Left kidney (tissue), 8 donors: ENCODE measurements at places on chromosomes 6 and 20.

- DNase-seq: no peak
These were observed 59.7 kb downstream of the PHACTR1 start for GRCh38 chr6:12776291-12776690.

DNA sequence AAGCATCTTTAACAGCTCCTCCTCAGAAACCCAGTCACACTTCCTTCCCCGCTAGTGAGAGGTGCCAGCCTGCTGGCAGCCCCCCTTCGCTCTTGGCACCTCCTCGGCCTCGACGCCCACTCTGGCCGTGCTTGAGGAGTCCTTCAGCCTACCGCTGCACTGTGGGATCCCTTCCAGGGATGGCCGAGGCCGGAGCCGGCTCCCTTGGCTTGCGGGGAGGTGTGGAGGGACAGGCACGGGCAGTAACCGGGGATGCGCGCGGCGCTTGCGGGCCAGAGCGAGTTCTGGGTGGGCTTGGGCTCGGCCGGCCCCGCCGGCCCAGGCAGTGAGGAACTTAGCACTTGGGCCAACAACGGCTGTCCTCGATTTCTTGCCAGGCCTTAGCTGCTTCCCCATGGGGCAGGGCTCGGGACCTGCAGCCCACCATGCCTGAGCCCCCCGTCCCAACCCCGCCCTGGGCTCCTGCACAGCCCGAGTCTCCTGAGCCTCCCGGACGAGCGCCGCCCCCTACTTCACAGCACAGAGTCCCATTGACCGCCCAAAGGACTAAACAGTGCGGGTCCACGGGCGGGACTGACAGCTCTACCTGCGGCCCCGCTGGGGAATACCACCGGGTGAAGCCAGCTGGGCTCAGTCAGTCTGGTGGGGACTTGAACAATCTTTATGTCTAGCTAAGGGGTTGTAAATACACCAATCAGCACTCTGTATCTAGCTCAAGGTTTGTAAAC is 51.6 kb downstream of the RIOK1 start:
- DNase-seq: no peak

GRCh38 chr20:39576771-39577170 is 614.6 kb downstream of the DHX35 start:
- no peak for DNase-seq

- DNase-seq: no peak
These were observed 48.5 kb downstream of the KIF13A start for GRCh38 chr6:17938901-17939300.
